ENCODE measurements at places on chromosomes 6 and 20. TPM values are rescaled to one million over a fixed set of nuclear protein-coding genes. Genes with fewer than 3 reads are reported as not detected.

The TPMT gene
- 26.9 TPM for total RNA-seq

The CST2 gene
- total RNA-seq, result not detected

The NCOA3 gene
- 11.2 TPM for total RNA-seq

The RXRB gene
- total RNA-seq, result 10.8 TPM

The SLC12A5 gene
- total RNA-seq, result not detected

The GSTA4 gene
- 23.1 TPM for total RNA-seq

The TRAPPC3L gene
- total RNA-seq, result not detected

The C20orf202 gene
- total RNA-seq, result not detected

DNA sequence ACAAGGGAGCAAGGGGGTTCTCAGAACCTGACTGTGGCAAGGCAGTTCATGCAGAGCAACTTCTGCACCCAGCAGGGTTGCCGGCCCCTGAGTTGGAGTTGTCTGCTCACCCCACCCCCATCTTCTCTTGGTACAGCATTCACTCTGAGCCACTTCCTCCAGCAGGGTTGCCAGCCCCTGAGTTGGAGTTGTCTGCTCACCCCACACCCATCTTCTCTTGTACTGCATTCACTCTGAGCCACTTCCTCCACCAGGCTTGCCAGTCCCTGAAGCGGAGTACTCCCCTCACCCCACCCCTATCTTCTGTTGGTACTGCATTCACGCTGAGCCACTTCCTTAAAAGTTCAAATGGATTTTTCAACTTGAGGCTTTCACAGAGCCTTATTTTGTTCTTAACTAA, 79.7 kb upstream of the SYNDIG1 start:
- no peak for DNase-seq
- no peaks in the 10 kb centered on the region for H3K36me3 ChIP-seq
- no peak overlapping the region for H3K27ac ChIP-seq
- H3K27me3 ChIP-seq, result no peaks in the 10 kb centered on the region

DNA sequence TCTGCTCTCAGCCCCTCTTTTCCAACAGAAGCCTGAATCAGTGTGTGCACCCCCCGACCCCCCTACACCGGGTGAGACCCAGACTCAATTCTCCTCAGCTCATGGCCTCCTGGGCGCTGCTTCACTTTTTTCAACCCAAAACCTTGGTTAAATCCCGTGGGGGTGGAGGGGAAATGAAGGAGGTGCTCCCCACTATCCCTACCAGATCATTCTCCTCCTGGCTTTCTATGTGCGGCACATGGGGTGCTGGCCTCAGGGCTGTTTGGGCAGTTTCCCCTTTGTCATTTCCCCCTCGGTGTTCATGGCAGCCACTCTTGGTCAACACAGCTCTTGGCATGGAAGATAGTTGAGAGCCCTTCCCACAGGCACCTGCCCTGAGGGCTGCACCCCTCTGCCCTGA, 4.6 kb downstream of the CST4 start:
- no peaks in the 10 kb centered on the region for H3K4me1 ChIP-seq
- no peaks in the 10 kb centered on the region for H3K27me3 ChIP-seq
- no peak for DNase-seq
- no peak overlapping the region for H3K4me3 ChIP-seq

DNA sequence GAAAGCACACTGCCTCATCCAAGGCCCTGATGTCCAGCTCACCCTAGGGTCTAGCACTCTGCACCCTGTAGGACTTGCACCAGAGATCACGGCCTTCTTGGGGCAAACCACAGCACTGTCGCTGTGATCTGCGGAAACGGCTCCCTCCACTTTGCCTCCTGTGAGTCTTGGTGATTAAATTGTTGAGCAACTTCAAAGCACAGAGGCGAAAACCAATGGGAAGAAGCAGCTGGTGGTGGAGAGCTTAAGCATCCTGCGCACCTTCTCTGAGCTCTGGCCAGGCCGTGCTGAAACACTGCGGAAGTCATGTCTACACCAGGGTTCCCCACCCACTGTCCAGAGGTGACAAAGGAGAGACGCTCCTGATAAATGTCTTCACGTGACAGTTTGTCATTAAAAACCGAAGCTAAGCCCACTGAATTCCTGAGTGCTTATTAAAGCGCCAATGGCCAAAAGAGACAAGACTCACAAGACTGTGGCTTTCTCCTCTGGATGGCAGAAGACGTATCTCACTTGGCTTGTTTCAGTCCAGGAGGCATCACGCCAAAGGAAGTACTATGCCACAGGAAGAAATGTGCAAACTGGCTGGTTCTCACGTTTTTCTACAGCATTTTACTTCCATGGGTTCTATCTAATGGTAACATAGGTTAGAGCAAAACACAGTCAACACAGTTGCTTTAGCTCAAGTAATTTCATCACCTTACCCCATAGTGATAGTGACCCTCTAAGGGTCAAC, 3.1 kb downstream of the RAMACL start:
- no peaks in the 10 kb centered on the region for H3K27me3 ChIP-seq
- DNase-seq, result no peak
- no peaks in the 10 kb centered on the region for H3K4me1 ChIP-seq
- no peaks in the 10 kb centered on the region for H3K36me3 ChIP-seq

- no peaks in the 10 kb centered on the region for H3K4me1 ChIP-seq
- H3K27me3 ChIP-seq, result no peaks in the 10 kb centered on the region
- H3K36me3 ChIP-seq, result no peaks in the 10 kb centered on the region
- no peak overlapping the region for H3K4me3 ChIP-seq
- H3K27ac ChIP-seq, result no peak overlapping the region
- no peak for DNase-seq
These were observed 11.4 kb upstream of the GDAP1L1 start for GRCh38 chr20:44235702-44236101.

GRCh38 chr6:39322306-39322850, at the start of gene KCNK16:
TSS of gene KCNK16 (minus strand) at chr6:39322702. CDS start at chr6:39322540, 162 bp downstream.
- H3K4me3 ChIP-seq, result no peak within 1 kb of the TSS
- no peaks in the 10 kb centered on the region for H3K4me1 ChIP-seq
- no peaks in the 10 kb centered on the region for H3K36me3 ChIP-seq
- no peaks in the 10 kb centered on the region for H3K27me3 ChIP-seq
- no peak within 1 kb of the TSS for H3K27ac ChIP-seq

- no peaks in the 10 kb centered on the region for H3K4me1 ChIP-seq
- H3K36me3 ChIP-seq, result no peaks in the 10 kb centered on the region
- H3K27me3 ChIP-seq, result no peaks in the 10 kb centered on the region
- H3K27ac ChIP-seq, result no peak overlapping the region
- DNase-seq, result no peak
- no peak overlapping the region for H3K4me3 ChIP-seq
These were observed 54.7 kb upstream of the SYNJ2 start for GRCh38 chr6:157927011-157927410.

DNA sequence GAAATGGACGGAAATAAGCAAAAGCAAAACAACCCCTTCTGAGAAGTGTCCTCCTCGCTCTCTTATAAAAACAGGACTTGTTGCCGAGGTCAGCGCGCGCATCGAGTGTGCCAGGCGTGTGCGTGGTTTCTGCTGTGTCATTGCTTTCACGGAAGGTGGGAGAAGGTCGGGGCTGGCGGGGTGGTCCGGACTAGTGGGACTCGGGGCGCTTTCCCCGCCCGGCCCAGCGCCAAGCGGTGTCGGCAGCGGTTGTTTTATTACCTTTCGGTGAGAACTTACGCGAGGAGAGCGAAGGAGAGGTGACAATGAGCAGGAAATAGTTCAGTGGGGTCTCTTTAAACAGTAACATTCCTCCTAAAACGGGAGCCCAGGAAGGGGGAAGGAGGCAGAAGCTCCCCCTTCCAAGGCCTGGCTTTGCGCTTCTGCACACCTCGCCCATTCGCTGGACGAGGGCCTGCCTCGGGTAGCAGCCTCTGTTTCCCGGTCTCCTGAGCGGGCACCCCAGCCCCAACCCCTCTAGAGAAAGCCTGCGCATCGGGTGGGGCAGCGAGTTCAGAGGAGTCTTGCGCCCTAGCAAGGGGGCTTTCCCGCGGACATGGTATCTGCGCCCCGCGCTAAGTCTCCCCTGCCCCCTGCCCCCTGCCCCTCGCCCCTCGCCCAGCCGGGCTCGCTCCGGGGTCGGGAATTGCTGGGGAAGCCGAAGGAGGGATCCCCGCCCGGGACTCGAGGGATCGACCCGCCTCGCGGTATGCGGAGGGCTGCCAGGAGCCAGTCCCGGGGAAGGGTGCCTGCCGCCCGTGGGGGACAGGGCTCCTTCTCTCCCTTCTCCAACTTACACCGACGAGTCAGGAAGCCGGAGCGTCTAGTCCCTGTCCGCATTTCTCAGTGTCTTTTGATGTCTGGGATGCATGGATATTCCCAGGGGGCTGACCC, 1.2 kb upstream of the TBXT start:
- no peak overlapping the region for H3K4me3 ChIP-seq
- H3K27me3 ChIP-seq, result peaks cover 7% of the 10 kb centered on the region
- H3K4me1 ChIP-seq, result no peaks in the 10 kb centered on the region
- no peak overlapping the region for H3K27ac ChIP-seq

- no peaks in the 10 kb centered on the region for H3K27me3 ChIP-seq
- no peaks in the 10 kb centered on the region for H3K36me3 ChIP-seq
- no peaks in the 10 kb centered on the region for H3K4me1 ChIP-seq
- no peak for DNase-seq
- H3K27ac ChIP-seq, result no peak overlapping the region
These were observed 56.9 kb downstream of the CD164 start for GRCh38 chr6:109325400-109325801.

GRCh38 chr20:14334306-14334930, 3.0 kb downstream of the FLRT3 start:
- DNase-seq, result no peak
- no peaks in the 10 kb centered on the region for H3K36me3 ChIP-seq
- no peaks in the 10 kb centered on the region for H3K4me1 ChIP-seq
- no peak overlapping the region for H3K27ac ChIP-seq
- H3K4me3 ChIP-seq, result peak overlapping the region; percentile 56

- peaks cover 25% of the 10 kb centered on the region for H3K36me3 ChIP-seq
- no peaks in the 10 kb centered on the region for H3K4me1 ChIP-seq
- H3K27ac ChIP-seq, result no peak overlapping the region
- no peak for DNase-seq
- no peaks in the 10 kb centered on the region for H3K27me3 ChIP-seq
These were observed 122.7 kb downstream of the TMEM242 start for GRCh38 chr6:157200611-157201010.

GRCh38 chr20:53738039-53738944, 144.7 kb upstream of the ZNF217 start:
- peak overlapping the region; percentile 97 for H3K27ac ChIP-seq
- no peaks in the 10 kb centered on the region for H3K36me3 ChIP-seq
- H3K4me3 ChIP-seq, result peak overlapping the region; percentile 21
- DNase-seq, result peak; percentile 83
- peaks cover 30% of the 10 kb centered on the region for H3K4me1 ChIP-seq
- no peaks in the 10 kb centered on the region for H3K27me3 ChIP-seq
